ENCODE measurements at places on chromosomes 4 and X.
A peak's percentile ranks its signal among the peaks of the same experiment; 100 is the strongest.

- no peak for DNase-seq
These were observed 131.6 kb upstream of the MED14 start for GRCh38 chrX:40866893-40867292.

DNA sequence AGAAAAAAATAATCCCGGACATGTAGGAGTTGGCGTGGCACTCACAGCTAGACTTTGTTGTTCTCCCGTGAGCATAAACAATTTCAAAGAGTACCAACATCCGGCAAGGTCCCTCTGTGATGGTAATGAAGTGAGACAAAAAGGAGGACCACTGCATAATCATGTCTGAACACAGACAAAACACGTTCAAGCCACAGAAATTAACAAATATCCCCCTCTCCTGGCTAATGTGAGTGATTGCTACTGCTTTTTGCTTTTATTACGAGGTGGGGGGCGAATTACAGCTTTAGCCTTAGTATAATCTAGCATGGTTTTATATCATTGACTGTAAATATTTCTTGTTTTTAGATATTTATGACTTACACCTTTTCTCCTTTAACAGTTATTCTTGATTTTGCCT is 118.5 kb downstream of the PLS3 start:
- DNase-seq: no peak

GRCh38 chr4:96356591-96357370 is 516.9 kb downstream of the PDHA2 start:
- no peak for DNase-seq

DNA sequence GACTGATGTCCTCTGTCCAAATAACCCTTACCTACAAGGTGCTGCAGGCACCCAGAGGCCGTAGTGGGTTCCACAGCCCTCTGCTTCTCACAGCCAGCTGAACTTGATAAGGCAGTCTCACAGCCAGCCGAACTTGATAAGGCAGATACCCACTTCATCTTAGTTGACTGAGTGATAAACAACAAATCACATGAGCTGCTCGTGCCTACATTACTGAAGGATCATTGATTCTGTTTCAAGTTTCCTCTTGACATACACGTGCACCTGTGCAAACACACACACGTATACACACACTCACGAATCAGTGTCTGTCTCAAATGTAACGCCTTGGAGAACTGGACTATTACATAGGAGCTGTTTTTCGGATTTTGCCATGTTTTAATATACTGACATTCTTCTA is 276.3 kb downstream of the DCTD start:
- no peak for DNase-seq

- no peak for DNase-seq
These were observed 111.7 kb downstream of the STK32B start for GRCh38 chr4:5162909-5163508.

- DNase-seq: no peak
These were observed 106.2 kb upstream of the RAPGEF2 start for GRCh38 chr4:158996669-158997074.

GRCh38 chr4:84901740-84902281 is 64.7 kb downstream of the WDFY3 start:
- DNase-seq: no peak

- no peak for DNase-seq
These were observed 4.5 kb upstream of the TREX2 start for GRCh38 chrX:153450114-153450948.

DNA sequence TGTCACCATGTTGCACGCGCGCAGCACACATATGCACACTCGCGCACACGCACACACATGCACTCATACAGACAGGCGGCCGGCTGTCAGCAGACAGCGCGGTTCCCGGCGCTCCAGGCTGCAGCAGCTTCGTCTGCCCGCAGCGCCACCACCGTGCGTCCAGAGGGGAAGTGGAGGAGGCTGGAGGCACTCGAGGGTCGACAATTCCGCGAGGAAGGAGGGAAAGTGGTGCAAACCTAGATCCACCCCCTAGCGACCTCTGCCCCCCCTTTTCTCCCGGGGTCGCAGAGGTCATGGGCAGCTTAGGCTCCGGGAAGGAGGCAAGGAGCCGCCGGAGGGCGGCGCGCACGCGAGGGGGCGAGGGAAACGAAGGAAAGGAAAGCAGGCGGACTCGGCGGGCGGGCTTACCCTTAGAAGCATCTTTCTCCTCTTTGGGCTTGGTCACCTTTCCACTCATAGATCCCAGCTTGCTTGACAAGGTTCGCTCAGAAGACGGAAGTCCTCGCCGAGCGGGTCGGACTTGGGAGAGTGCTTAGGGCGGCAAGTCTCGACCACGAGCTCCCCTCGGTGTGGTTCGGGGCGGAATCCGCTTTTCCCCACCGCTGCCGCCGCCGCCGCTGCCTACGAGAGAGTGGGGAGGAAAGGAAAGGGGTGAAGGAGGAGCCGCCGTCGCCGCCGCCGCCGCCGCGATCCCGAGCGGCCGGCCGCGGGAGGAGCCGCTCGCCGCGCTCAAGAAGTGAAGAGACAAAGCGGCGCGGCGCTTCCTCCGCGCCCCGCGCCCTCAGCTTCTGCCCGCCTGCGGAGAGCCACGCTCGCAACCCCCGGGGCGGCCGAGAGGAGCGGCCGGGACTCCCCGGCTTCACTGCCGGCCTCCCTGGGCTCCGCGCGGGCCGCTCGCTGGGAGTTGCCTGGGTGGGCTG is 326.6 kb upstream of the F9 start:
- DNase-seq: no peak

DNA sequence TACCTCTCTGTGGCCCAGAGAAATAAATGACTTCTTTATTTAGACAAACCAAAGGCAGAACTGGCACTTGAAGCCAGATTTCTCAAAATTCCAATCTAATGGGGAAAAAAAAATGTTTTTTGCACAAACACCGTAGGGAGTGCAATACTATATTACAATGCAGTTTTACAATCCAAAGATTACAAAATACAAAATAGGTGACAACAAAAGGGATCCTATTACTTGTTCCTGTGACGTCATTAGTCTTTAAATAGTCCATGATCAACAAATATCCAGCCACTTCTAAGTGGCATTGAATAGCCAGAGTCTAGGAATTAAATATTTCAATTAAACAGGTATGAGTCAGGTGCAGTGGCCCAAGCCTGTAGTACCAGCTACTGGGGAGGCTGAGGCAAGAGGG is 3.0 kb upstream of the APBB2 start:
- no peak for DNase-seq

DNA sequence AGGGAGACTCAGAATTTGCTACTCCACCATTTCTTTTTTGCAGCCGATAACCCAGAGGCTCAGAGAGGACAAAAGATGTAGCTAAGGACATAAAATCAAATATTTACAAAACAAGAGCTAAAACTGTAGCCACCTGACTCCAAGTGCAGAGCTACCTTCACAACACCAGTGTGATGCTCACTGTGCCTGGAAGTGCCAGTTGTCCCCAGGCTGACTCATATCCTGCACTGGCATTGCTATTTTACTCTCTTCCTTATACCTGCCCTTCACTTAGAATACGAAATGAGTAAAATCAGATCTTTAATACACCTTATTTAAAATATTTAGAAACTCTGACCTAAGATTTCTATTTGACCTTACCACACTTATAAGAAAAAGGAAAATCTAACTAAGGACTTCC is 39.5 kb downstream of the SLC7A11 start:
- no peak for DNase-seq

DNA sequence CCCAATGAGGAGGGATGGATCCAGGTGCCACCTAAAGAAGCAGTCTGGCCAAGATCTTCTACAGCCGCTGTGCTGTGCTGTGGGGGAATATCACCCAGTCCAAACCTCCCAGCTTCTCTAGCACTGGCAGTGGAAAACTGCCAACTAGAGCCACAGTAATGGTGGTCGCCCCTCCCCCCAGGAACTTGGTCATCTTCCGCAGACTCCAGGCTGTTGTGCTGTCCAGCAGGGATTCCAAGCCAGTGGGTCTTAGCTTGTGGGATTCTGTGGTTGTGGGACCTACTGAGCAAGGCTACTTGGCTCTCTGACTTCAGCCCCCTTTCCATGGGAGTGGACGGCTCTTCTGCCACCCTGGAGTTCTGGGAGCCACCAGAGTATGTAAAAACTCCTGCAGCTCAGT is 18.2 kb downstream of the GPRASP1 start:
- DNase-seq: no peak

DNA sequence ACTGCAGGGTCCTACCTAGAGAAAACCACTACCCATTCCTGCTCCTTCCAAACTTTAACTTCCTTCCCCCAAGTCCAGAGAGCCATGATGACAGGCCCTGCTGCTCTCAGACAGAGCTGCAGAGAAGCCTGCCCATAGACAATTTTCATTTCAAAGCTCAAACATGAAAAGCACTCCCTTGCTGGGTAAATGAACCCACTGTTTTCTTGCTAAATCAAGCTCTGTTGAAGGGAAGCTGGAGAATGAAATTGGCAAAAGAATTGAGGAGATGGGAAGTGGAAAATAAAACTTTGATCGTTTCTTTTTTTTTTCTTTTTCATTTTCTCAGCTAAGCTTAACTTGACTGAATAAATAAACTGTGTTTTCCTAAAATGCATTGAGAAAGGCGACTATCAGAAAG is 331.1 kb upstream of the CPEB2 start:
- no peak for DNase-seq

- no peak for DNase-seq
These were observed 90.7 kb downstream of the CORIN start for GRCh38 chr4:47747211-47747610.

GRCh38 chr4:169492436-169493163 is 119.8 kb downstream of the NEK1 start:
- no peak for DNase-seq

DNA sequence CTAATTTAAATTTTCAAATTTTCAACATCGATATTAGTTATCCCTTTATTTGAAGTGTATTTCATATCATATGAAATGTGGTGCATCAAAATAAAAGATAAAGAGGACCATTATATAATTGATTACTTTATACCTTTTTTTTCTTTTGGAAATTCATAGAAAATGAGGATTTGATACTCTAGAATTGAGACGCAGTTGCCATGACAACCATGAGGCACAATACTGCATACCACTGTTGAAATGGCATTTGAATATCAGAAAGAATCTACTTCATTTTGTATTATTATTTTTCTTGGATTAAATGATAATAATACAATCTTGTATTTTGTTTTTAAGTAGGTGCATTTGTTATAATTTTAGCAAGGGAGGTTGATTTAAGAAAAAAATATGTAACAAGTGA is 323.1 kb downstream of the PCDH18 start:
- no peak for DNase-seq

DNA sequence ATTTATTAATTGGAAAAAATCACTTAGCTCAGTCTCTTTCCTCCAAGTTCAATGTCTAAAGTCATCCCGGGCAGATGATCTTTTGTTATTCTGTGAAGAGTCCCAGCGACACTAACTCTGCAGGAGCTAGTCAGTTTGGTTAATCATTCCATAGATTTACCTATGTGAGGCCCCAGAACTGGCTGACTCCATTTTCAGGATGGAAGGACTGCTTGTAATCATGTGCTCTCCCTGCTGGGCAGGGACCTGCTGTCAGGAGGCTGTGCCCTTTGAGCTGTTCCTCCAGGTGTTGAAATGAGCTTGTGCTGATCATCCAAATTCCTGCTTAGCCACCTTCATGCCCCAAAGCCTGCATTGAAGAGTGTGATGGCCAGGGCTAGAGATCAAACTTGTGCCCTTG is 169.8 kb downstream of the NHS start:
- no peak for DNase-seq

DNA sequence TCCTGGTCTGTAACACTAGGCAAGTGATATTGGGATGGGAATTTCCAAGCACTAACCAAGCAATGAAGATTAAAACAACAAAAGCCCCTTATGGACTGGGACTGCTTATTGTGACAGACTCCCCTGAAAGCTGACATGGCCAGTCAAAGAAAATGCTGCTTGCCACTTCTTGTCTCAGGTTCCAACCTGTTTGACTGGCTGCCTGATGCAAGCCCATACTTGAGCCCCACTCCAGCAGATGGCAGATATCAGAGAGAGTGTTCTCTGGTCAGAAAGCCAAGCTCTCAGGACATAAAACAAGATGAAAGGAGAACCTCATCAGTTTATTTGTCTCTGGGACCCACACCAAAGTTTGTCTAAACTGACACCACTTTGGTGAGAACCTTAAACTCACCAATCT is 15.5 kb upstream of the IGBP1 start:
- no peak for DNase-seq

- no peak for DNase-seq
These were observed 24.1 kb upstream of the COQ2 start for GRCh38 chr4:83308672-83309071.

GRCh38 chrX:42715701-42716262 is 62.2 kb downstream of the PPP1R2C start:
- DNase-seq: no peak

DNA sequence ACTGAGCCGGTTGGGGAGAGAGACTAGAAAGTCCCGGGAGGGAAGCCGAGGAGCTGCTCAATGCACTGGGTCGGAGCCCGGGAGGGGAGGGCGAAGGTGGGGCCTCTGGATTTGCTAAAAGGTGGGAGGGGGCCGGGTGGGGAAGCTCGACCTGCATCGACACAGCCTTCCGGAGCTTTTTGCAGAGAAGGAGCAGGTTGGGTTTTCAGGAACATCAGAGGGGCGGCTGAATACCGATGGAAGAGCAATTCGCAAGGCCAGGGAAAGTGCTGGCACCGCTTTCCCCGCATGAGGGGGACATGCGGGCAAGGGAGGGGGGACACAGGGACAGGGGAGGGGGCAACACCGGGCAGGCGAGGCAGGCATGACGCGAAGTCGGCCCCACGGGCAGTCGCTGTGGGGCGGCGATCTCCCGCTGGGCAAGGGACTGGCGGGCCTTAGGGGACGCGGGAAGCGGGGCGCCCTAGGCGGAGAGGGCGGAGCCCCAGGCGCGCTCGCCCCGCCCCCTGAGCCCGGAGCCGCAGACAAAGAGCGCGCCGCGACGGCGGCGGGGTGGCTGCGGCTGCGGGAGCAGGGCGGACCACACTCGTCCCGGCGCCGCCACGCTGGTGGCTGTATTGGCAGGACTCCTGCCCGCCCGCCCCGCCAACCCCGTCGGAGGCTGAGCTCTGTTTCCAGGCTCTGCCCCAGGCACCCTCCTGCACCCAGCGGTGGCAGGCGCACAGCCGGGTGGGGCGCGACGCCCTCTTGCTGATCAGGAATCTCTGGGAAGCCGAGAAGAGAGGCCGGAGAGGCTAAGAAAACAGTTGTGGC is 11.6 kb downstream of the PDZD4 start:
- peak; percentile 35 for DNase-seq

- DNase-seq: no peak
These were observed 1.2 kb downstream of the BBS12 start for GRCh38 chr4:122733787-122734120.

DNA sequence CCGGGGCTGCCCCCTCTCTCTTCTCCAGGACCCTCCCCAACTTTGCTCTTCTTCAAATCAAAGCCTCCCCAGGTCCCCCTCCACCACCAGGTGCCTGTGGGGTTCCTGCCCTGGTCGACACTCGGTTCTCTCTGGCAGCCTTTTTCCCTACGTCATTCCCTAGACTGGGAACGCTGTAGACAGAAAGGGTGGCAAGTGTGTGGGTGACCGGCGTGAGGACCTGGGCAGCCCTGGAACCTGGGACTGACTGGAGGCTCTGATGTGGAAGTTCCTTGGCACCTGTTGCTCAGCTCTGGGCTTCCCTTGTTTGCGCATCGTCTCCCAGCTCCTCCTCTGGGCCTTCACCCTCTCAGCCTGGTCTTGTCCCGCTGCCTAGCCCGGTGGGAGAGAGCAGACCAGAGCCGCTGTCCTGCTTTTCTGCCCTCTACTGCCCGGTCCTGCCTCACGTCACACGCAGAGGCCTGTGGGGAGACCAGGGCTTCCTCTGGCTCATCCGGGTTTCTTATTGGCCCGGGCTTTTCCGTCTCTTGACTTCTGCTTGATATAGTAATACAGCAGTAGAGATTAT is 1.3 kb downstream of the TACC3 start:
- no peak for DNase-seq

GRCh38 chrX:48086082-48086481 is 14.6 kb upstream of the ZNF630 start:
- DNase-seq: no peak

Data from stimulated activated CD4-positive, alpha-beta T cell treated with anti-CD3 and anti-CD28 coated beads, Interleukin-15, amount 100 ng/mL, for 1 hour (primary cell).